Activated CD8-positive, alpha-beta memory T cell treated with anti-CD3 and anti-CD28 coated beads, Interleukin-2, amount 10 ng/mL, durations not matched to agents 7 days and 5 days (primary cell): ENCODE measurements at places on chromosomes 7 and 10. TPM values are rescaled to one million over a fixed set of nuclear protein-coding genes. Genes with fewer than 3 reads are reported as not detected.

GRCh38 chr7:27167916-27168264 is 2.6 kb upstream of the HOXA9 start:
- H3K4me1 ChIP-seq: peaks cover 7% of the 10 kb centered on the region
- H3K27ac ChIP-seq: peak overlapping the region; percentile 40
- peaks cover 2% of the 10 kb centered on the region for H3K36me3 ChIP-seq
- H3K4me3 ChIP-seq: no peak overlapping the region
- peaks cover 90% of the 10 kb centered on the region for H3K27me3 ChIP-seq

The PRLHR gene
- not detected for total RNA-seq

DNA sequence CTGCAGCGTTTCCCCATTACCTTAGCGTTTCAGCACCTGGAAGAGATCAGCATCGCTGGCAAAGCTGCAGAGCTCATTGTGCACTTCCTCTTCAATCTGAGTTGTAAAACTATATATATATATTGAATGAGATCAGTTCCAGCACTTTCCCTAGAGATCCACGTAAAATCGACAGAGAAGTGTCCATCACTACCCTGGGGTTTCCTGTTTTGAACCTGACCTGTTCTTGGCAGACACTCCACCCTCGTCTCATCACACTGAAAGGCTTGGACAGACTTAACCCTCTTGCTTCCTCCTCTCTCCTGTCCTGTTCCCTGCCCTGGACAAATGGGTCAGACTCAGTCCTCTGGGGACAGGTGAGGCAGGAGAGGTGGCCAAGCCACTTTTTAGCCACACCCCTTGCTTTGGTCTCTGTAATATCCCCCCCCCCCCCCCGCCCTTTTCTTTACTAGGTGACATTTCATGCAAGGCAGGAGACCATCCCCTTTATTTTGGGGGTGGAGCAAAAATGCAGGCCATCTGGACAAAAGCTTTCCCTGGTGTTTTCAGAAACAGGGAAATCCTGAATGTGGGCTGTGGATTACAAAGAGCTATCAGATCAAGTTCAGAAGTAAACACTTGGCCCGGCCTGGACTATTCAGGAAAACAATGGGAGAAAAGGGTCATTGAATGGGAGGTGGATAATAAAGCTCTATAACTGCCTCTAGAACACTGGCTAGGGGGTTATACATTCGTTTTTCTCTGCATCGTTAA is 83.7 kb upstream of the KDM7A start:
- no peak overlapping the region for H3K27ac ChIP-seq
- no peak overlapping the region for H3K4me3 ChIP-seq
- no peaks in the 10 kb centered on the region for H3K27me3 ChIP-seq
- H3K4me1 ChIP-seq: peaks cover 30% of the 10 kb centered on the region
- no peak for DNase-seq

GRCh38 chr10:11404901-11405300 is 206.5 kb downstream of the USP6NL start:
- peaks cover 14% of the 10 kb centered on the region for H3K36me3 ChIP-seq
- H3K4me3 ChIP-seq: no peak overlapping the region
- H3K27me3 ChIP-seq: no peaks in the 10 kb centered on the region
- no peak overlapping the region for H3K27ac ChIP-seq
- DNase-seq: no peak

The PITX3 gene
- not detected for total RNA-seq

DNA sequence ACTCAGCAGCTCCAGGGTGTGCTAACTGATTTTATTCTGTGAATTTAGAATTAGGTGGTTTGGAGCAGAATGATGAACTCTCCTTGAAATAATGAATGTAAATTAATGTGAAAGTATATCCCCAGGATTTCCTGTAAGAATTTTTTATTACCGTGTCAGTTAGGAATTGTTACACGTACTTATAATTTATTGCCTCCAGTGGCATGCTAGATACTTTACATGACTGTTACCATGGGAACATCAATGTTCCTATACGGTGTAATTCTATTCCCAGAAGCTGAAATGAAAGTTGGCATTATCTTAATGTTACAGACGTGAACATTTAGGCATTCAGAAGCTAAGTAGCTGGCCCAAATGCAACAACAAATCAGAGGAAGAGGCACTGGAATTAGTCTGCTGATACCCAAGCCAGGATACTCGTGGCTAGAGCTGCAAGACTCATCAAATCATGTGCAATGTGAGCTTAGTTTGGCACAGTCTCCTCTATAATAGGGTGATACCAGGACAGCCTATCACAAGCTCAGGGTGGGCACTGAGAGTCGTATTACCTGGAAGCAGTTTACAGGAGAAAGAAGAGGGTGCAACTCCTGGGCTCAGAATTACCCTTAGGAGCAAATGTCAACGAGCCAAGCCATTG is 30.0 kb upstream of the PRKAR2B start:
- no peaks in the 10 kb centered on the region for H3K4me1 ChIP-seq
- peaks cover 11% of the 10 kb centered on the region for H3K27me3 ChIP-seq
- DNase-seq: no peak
- no peaks in the 10 kb centered on the region for H3K36me3 ChIP-seq
- H3K27ac ChIP-seq: no peak overlapping the region

DNA sequence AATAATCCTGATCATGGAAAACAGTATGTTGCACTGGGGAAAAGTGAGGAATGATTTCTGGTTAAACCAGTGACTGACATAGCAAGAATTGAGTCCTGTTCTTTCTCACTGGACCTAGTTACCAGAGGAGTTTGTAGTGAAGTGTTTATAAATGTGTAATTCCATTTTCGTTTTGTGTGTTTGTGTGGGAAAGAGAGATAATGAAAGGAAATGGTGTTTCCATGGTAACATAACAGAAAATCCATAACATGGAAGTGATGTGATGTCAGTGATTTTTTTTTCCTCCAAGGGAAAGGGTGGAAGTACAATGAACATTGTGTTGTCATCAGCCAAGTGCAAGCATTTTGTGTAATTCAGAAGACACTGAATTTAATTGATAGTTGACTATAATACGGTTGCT is 283.9 kb downstream of the PLXDC2 start:
- DNase-seq: no peak
- H3K36me3 ChIP-seq: peaks cover 2% of the 10 kb centered on the region
- H3K27me3 ChIP-seq: no peaks in the 10 kb centered on the region
- no peak overlapping the region for H3K4me3 ChIP-seq
- H3K4me1 ChIP-seq: no peaks in the 10 kb centered on the region
- H3K27ac ChIP-seq: no peak overlapping the region
